Activated CD8-positive, alpha-beta memory T cell treated with anti-CD3 and anti-CD28 coated beads, Interleukin-2, amount 50 U/mL, for 4 hours (primary cell): ENCODE measurements at places on chromosomes 3 and 15.

- DNase-seq = no peak
These were observed 46.4 kb downstream of the LRIG1 start for GRCh38 chr3:66454464-66454859.

DNA sequence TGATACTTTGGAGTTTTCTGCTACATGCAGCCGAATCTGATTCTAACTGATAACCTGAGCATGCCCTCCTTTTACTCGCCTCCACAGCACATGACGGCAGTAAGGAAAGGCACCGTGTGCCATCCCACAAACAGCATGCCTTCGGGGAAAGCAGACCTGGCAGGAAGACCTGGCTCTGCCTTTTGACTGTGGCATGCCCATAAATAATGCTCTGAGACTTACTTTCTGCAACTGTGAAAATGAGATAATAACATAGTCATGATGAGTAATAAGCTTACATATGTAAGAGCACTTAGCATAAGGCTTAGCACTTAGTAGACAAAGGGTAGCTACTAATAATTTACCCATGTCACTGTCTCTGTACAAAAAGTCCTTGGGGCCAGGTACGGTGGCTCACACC is 32.9 kb downstream of the MTHFS start:
- no peak for DNase-seq

DNA sequence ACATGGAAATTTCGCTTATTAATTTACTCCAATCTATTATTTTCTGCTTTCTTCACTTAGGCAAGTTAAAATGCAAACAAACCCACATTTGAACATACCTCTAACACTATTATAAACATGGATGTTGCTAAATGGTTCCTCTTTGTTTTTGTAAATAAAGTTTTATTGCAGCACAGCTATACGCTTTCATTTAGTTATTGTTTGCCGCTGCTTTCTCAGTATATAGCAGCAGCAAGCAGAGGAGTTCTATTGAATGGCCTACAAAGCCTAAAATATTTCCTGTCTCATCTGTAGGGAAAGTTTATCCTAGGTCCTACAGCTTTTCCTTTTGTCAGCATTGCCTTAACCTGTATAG is 7.9 kb upstream of the CHD2 start:
- DNase-seq = no peak

DNA sequence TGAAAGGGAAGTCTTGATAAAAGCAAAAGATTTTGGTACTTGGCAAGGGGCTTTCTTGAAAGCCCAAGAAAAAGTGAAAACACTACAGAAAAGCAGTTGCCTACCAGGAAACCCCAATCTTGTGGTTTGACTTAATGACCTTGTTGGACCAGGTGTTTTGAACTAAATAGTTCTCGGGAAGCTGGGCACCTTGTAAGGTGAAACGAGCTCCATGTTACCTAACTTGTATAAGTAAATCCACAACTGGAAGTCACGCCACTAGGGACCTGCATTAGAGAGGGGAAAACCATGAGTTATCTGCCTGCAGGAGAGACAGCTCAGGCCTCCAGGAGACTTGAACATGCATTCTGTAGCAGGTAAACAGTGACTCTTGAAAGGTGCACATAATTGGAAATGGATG is 88.2 kb downstream of the GMPS start:
- no peak for DNase-seq

DNA sequence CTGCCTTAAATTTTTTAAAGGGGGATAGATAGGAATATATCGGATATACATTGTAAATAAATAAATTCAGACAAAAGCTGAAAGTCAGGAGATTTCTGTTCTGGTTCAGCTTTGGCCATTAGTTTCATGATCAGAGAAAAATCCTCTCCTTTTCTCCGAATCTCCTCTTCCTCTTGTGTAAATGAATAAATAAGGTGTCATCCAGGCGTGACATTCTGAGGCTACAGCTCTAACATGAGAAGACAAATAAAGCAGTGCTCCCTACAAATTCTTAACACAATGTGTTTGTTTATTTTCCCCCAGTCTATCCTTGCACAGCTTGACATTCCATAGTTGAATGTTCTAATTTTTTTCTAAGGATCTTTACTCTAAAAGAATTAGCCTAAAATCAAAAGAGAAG is 9.4 kb upstream of the MB21D2 start:
- no peak for DNase-seq

- DNase-seq = no peak
These were observed 4.0 kb downstream of the RNF13 start for GRCh38 chr3:149816986-149817385.

DNA sequence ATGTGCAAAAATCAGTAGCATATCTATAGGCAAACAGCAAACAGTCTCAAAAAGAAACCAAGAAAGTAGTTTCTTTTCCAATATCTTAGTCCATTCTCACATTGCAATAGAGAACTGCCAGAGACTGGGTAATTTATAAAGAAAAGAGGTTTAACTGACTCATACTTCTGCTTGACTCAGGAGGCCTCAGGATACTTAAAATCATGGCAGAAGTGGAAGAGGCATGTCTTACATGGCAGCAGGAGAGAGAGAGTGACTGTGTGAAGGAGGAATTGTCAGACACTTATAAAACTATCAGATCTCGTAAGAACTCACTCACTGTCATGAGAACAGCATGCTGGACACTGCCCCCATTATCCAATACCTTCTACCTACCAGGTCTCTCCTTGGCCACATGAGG is 327.9 kb upstream of the EPHA3 start:
- no peak for DNase-seq

GRCh38 chr3:155741101-155741500 is 3.8 kb downstream of the PLCH1 start:
- no peak for DNase-seq

DNA sequence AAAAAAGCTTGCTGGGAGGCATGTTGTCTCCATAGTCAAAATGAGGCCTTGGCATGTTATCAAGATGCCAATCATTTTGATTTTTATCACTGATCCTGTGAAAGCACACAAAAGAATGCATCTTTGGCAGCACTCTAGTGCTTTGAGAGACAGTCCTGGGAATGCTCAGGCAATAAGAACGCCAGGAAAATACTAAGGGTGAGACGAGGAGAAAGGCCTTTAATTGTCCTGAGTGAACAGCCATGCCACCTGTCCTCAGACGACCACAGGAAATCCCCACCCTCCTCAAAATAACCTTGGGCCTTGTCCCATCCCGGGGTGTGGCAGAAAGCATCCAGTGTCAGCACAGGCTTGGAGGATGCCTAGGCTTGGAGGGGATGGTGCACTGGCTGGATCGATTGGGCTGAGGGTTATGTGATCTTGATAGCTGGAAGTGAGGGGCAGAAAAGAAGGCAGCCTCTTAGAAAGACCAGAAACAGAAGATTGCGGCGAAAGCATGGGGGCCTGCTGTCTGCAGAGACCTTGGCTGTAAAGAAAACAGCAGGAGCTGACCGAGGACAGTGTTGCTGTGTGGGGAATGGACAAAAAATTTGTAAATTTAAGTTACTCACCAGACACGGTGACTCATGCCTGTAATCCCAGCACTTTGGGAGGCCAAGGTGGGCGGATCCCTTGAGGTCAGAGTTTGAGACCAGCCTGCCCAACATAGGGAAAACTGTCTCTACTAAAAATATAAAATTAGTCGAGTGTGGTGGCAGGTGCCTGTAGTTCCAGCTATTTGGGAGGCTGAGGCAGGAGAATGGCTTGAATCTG is 7.3 kb downstream of the TMEM158 start:
- DNase-seq = no peak

GRCh38 chr3:143586576-143586975 is 261.7 kb downstream of the SLC9A9 start:
- DNase-seq = no peak

DNA sequence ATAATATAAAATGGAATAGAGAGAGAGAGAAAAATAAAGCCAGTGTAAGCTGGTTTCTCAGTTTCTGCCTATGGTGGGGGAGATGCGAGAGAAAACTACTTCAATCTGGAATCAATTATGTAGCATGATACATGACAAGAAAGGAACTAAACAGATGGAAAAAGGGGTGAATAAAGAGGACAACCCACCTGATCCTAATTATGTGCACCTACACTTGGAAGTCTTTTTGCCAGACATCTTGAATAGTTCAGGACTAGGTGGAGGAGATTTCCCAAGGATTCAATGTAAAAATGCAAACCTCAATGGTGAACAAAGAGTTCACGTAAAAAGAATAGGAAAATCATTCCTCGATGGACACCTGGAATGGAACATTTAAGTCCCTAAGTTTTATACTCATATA is 524.4 kb upstream of the RGMA start:
- DNase-seq = no peak

DNA sequence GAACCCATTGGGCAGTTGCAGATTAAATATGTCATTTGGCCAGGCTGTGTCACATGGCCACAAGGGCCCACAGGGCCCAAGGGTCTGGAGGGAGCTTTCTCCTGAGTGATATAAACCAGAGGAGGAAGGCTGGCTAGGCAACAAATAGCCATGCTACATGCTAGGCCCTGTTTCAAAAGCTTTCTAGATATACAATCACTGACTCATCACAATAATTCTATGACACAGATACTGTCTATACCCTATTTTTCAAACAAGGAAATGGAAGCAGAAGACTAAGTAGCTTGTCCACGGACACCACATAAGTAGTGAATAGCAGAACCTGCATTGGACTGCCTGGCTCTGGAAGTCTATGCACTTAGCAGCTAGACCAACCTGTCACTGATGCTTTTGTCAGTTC is 625.4 kb downstream of the NTRK3 start:
- no peak for DNase-seq

GRCh38 chr15:72176743-72177142 is 20.8 kb downstream of the GRAMD2A start:
- DNase-seq = no peak

- no peak for DNase-seq
These were observed 147.4 kb downstream of the ERC2 start for GRCh38 chr3:56320883-56321282.

- no peak for DNase-seq
These were observed 425.2 kb downstream of the SQOR start for GRCh38 chr15:46059921-46060594.

DNA sequence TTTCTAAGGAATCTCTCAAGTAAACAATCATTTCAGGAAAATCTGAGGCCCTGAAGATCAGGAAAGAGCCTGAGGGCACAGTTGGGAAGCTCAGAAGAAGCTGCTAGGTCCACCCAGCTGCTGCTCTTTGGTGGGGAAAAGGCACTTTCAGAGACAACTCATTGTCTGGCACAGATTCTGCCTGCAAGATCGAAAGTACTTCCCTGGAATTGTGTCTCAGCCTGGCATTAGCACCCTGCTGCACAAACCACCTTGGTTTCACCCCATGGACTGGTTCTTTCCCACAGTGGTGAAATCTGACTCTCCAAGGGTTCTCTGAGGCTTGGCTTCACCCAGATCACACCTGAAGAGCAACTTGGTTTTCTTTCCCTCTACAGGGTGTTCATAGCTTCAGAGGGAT is 18.7 kb downstream of the THRB start:
- no peak for DNase-seq

GRCh38 chr3:185216607-185216958 is 37.3 kb downstream of the EHHADH start:
- DNase-seq = no peak

DNA sequence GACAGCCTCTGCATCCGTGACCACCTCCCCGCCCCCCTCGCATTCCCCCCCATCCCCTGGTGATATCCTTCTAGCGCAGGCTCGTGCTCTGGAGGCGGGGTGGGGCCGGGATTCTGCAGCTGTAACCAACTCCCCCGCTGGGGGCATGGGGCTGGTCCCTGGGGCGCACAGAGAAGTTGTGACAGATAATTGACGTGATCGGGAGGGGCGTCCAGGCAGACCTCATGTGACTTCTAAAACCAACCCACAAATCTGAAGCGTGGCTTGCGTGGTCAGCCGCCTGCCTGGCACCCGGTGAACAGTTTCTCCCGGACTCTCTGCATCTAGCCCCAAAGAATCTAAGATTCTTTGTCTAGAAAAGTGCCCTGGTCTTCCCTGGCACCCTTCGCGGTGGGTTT is 100.6 kb upstream of the IGF1R start:
- DNase-seq = no peak

DNA sequence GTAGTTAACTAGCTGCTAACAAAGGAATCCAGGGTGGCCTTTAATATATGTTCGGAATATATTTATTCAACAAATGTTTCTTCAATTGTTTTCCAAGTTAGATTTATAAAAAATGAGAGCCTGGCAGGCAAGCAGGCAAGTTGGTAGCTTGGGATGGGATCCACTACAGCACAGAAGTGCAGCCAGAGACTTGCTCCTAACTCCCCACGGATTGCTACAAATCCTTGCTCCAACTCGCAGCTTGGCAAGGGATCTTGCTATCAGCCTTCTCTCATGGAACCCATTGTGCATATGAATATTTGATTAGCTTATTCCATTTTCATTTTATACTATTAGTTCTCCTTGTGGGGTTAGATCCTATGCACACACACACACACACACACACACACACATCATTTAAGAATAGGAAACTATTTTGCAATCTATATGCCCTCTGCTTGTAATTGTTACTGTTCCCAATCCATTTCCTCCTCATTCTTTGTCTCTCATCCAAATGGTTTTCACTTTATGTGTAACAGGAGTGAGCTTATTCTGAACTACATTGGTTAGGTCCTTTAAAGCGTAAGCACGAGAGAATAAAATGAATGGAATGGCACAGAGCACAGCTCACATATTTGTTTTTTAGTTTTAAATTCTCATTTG is 505.6 kb downstream of the LPP start:
- no peak for DNase-seq

GRCh38 chr3:143056372-143056771 is 55.0 kb downstream of the U2SURP start:
- DNase-seq = no peak

- no peak for DNase-seq
These were observed 7.7 kb upstream of the DIPK2A start for GRCh38 chr3:143963946-143964345.
